ENCODE measurements at places on chromosomes 4 and X.

DNA sequence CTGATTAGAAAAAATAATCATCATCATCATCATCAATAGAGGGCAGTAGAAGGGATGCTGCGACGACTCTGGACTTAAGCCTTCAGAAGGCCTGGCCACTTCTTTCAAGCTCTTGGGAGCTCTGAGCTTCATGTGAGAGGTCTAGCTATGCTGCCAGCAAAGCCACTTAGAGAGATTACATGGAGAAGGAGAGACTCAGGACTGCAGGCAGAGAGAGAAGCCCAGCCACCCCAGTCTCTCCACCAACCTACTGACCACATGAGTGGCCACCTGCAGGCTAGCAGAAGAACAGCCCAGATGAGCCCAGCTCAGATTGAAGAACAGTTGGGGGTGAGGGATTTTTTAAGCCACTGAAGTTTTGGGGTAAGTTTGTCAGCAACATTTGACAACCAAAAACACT, 17.1 kb upstream of the TMEM150C start:
- DNase-seq = no peak

GRCh38 chr4:113707048-113707447, 54.5 kb downstream of the CAMK2D start:
- no peak for DNase-seq

- DNase-seq = no peak
These were observed 60.4 kb upstream of the MAGEA4 start for GRCh38 chrX:151852294-151852693.

- DNase-seq = no peak
These were observed 45.3 kb downstream of the TENM3 start for GRCh38 chr4:182288534-182288933.

- no peak for DNase-seq
These were observed 25.6 kb upstream of the ABCB7 start for GRCh38 chrX:75181721-75182120.

DNA sequence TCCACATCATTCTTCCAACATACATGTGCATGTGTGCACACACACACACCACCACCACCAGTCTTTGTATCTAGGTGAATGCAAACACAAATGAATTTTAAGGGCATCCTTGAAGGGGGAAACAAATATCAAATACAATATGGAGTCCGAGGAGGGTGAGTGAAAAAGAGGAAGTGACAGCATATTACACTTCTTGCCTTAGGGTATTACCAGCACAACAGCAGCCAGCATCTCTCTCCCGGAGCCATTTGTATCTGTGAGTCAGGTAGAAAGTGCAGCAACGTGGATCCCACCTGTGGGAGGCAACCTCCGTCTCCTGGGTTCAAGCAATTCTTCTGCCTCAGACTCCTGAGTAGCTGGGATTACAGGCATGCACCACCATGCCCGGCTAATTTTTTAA, 483.2 kb downstream of the SMARCA1 start:
- DNase-seq = no peak

- no peak for DNase-seq
These were observed 20.8 kb downstream of the GRSF1 start for GRCh38 chr4:70818921-70819320.

GRCh38 chr4:184748251-184748652, 14.4 kb upstream of the CENPU start:
- DNase-seq = no peak

All from CD8-positive, alpha-beta memory T cell (primary cell).